ENCODE measurements at places on chromosomes 11 and 22. TPM values are rescaled to one million over a fixed set of nuclear protein-coding genes. Genes with fewer than 3 reads are reported as not detected.

DNA sequence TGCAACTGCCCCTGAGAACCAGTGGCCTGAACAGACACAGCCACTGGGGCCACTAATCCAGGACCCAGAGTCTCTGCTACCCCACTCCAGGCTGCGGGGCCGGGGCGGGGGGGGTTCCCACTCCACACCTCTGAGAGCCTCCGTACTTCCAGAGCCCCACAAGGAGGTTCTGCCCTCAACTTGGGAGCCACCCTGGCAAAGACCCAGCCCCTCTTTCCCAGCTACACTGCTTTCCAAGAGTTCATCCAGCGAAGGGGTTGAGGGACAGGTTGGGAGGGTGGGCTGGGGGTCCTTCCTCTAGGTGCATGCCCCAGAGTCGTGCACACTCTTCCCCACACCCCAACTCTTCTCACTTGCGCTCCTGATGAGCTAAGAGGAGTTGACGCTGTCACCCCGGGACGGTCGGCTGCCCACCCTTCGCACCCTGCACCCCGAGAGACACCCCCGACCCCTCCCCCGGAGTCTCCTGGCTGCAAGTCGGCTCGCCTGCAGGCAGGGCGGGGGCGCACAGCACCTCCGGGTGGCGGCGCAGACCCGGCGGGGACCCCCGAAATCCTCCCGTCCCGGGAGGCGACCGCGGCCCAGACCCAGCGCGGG, 531 bp downstream of the RAB3IL1 start:
- peaks cover 10% of the 10 kb centered on the region for H3K4me1 ChIP-seq
- peak overlapping the region; percentile 51 for H3K4me3 ChIP-seq
- H3K36me3 ChIP-seq, result no peaks in the 10 kb centered on the region
- H3K27ac ChIP-seq, result no peak overlapping the region
- DNase-seq, result no peak

The CENPM gene
- 86.9 TPM for total RNA-seq

DNA sequence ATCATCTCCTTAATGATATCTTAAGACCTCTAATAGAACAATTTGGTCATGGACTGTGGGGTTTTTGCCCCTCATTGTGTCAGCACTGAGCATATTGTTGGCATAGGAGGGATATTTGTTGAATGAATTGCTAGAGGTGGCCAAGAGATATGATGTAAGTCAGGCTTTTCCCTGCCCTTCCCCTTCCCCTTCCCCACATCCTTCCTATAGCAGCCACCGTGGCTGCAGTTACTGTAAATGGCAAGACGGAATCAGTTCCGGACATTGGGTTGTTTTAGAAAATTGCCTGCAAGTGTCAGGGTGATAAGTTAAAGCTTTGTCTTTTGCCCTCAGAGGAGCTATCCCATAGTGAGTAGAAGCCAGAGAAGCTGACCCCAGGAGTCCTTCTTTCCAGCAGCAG, 23.0 kb downstream of the LIMK2 start:
- H3K27ac ChIP-seq, result peak overlapping the region; percentile 3
- no peak overlapping the region for H3K4me3 ChIP-seq
- H3K36me3 ChIP-seq, result peaks cover 13% of the 10 kb centered on the region

GRCh38 chr11:96122601-96123074, 198.7 kb upstream of the MTMR2 start:
- no peak for DNase-seq
- no peak overlapping the region for H3K27ac ChIP-seq
- no peak overlapping the region for H3K4me3 ChIP-seq
- H3K27me3 ChIP-seq, result no peaks in the 10 kb centered on the region
- H3K4me1 ChIP-seq, result peaks cover 18% of the 10 kb centered on the region

The OR4A16 gene
- total RNA-seq, result not detected

DNA sequence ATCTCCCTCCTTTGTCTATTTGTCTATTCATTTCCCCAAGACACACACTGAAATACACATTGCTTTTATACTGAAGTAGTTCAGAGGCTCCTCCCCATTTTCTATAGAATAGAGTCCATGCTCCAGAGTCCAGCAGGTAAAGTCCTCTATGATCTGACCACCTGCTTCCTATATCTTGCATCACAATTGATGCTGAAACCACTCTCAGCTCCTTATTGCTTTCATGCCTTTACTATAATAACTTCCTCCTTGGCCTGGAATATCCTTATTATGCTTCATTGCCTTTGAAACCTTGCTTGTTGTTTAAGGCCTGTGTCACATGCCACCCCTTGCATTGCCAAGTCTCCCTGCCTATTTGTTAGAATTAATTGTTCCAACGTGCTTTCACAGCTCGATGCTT, 12.6 kb downstream of the OR6Q1 start:
- DNase-seq, result no peak
- H3K27me3 ChIP-seq, result no peaks in the 10 kb centered on the region
- no peak overlapping the region for H3K4me3 ChIP-seq
- no peaks in the 10 kb centered on the region for H3K4me1 ChIP-seq

DNA sequence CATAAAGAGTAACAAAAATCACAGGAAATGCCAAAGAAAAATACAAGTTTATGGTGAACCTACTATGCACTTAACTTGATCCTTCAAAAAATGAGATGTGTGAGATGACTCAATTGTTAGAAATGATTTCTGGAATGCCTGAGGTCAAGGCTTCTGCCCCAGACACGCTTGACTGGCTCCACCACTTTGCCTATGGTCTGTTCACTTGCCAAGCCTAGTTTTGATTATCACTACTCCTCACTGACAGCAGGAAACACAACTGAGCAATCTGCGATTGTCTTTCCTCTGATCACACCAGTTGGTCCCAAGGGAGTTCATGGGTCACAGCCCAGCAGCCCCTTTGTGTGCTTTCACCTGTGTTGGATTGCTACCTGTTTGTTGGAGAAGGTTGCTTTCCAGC, 20.6 kb upstream of the PRDM10 start:
- no peaks in the 10 kb centered on the region for H3K36me3 ChIP-seq
- peaks cover 12% of the 10 kb centered on the region for H3K27me3 ChIP-seq
- no peak overlapping the region for H3K27ac ChIP-seq
- H3K4me1 ChIP-seq, result no peaks in the 10 kb centered on the region
- H3K4me3 ChIP-seq, result no peak overlapping the region
- DNase-seq, result no peak

The APBB1 gene
- 24.1 TPM for total RNA-seq

The TAGLN gene
- 3.8 TPM for total RNA-seq

DNA sequence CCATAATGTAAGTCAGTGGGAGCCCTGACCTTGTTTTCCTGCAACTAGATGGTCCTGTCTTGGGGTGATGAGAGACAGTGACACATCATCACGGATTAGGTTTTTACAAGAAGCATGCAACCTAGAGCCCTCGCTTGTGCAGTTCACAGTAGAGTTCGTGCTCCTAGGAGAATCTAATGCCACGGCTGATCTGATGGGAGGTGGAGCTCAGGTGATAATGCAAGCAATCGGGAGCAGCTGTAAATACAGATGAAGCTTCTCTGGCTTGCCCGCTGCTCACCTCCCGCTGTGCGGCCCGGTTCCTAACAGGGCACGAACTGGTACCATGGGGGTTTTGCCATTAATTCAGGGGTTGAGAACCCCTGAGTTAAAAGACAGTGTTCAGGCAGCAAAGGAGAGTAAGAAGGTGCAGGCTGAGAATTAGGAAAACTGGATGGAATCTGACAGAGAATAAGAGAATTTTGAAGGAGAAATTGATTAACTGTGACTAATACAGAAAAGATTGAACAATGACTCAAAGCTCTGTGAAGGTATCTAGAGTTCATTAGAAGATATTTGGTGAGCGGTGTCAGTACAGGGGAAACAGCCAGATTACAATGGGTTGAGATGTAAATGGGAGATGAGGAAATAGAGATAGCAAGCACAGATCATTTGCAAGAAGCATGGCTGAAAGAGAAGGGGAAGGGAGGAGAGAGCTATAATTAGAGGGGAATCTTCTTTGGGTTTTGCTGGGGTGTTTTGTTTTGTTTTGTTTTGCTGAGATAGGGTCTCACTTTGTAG, 21.0 kb downstream of the WEE1 start:
- no peaks in the 10 kb centered on the region for H3K4me1 ChIP-seq
- peaks cover 10% of the 10 kb centered on the region for H3K36me3 ChIP-seq
- no peak overlapping the region for H3K27ac ChIP-seq

The MPZL2 gene
- total RNA-seq, result 18.5 TPM

- peaks cover 14% of the 10 kb centered on the region for H3K4me1 ChIP-seq
- no peak overlapping the region for H3K27ac ChIP-seq
- DNase-seq, result no peak
- H3K36me3 ChIP-seq, result no peaks in the 10 kb centered on the region
- no peak overlapping the region for H3K4me3 ChIP-seq
Measured at GRCh38 chr22:45304971-45305370, 4.8 kb upstream of the FAM118A start.

GRCh38 chr11:72308226-72309073, 64.5 kb upstream of the PHOX2A start:
- no peak overlapping the region for H3K27ac ChIP-seq
- peaks cover 11% of the 10 kb centered on the region for H3K36me3 ChIP-seq

GRCh38 chr11:116857936-116858335, 20.5 kb upstream of the APOA1 start:
- H3K4me1 ChIP-seq, result peaks cover 34% of the 10 kb centered on the region
- no peaks in the 10 kb centered on the region for H3K27me3 ChIP-seq
- DNase-seq, result no peak

GRCh38 chr11:44224867-44225501, 85.0 kb downstream of the ALX4 start:
- H3K27me3 ChIP-seq, result no peaks in the 10 kb centered on the region
- peaks cover 5% of the 10 kb centered on the region for H3K4me1 ChIP-seq

DNA sequence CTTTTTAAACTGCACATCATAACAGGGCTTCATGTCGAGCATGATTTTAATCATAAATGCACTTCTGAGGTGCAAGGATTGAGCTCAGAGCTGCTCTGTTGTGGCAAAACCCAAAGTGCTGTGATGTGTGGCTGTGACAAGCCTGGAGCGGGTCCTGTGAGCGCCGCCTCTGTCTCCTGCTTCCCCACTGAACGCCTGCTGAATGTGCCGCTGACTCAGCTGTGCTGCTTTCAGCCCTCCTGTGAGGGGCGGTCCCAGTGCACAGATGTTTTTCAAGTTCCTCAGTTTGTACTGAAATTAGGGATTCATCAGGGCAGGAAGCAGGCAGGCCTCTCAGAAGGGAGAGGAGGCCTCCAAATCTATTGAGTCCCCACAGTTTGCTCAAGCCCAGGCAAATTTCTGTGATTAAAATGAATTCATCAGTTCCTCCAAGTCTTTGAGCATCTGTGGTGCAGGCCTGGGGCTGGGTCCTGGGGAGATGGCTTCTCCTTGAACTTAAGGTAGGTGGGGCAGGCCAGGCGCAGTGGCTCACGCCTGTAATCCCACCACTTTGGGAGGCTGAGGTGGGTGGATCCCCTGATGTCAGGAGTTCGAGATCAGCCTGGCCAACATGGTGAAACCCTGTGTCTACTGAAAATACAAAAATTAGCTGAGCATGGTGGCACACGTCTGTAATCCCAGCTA, 3.0 kb upstream of the GTSE1 start:
- no peaks in the 10 kb centered on the region for H3K27me3 ChIP-seq
- DNase-seq, result no peak

The SLC25A18 gene
- not detected for total RNA-seq

DNA sequence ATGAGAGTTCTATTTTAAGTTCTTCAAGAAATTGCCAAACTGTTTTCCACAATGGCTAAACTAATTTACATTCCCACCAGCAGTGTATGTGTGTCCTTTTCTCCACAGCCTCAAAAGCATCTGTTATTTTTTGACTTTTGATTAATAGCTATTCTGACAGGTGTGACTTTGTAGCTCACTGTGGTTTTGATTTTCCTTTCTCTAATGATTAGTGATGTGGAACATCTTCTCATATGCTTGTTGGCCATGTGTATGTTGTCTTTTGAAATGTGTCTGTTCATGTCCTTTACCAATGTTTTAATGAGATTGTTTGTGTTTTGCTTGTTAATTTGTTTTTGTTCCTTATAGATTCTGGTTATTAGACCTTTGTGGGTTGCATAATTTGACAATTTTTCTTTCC, 18.0 kb upstream of the RAB38 start:
- no peak for DNase-seq
- peaks cover 28% of the 10 kb centered on the region for H3K27me3 ChIP-seq
- H3K4me3 ChIP-seq, result no peak overlapping the region
- H3K27ac ChIP-seq, result no peak overlapping the region

The CD82 gene
- 469 TPM for total RNA-seq

The RHOD gene
- total RNA-seq, result 0.35 TPM

The TMPRSS5 gene
- total RNA-seq, result 1.2 TPM

Measured in activated CD4-positive, alpha-beta T cell treated with anti-CD3 and anti-CD28 coated beads, Interleukin-2, amount 10 ng/mL, durations not matched to agents 24 days and 14 days (primary cell).